ENCODE measurements at places on chromosomes 5 and 9.

- DNase-seq, result no peak
Measured at GRCh38 chr5:104913841-104914281, 1351.3 kb upstream of the NUDT12 start.

GRCh38 chr5:15737871-15738664 lies 238.1 kb downstream of the FBXL7 start:
- no peak for DNase-seq

DNA sequence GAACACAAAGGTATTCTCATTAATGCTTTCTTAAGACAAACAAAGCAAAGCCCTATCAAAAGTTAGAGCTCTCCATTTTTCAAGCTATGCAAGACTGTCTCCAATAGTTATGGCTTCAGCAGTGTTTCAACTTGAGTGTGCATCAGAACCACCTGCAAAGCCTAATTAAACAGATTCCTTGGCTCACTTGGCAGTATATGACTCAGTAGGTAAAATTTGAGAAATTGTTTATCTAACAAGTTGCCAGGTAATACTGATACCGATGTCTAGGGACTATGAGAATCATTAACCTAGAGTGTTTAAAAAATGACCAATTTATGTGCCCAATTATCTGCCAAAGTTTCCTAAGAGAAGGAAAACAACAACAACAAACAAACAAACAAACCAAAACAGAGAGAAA lies 60.3 kb upstream of the PARP8 start:
- DNase-seq, result no peak

GRCh38 chr5:42228279-42228678 lies 195.0 kb upstream of the GHR start:
- no peak for DNase-seq

DNA sequence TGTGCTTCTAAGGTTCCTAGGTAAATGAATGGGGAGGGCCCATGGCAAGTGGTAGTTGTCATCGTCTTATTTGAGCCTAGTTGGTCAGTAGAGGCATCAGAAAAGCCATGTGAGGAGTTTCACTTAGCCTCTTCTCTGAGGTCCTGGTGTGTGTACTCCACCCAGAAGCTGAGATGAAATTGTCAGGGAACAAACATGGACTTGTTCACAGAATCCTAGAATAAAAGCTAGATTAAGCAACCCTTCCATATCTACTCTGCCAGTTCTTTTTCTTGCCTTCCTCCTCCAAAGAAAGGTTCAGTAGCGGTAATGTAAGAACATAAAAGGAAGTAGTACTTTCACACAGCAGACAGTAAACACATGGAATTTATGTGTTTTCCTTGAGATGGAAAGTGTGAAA lies 70.4 kb downstream of the ARHGAP26 start:
- no peak for DNase-seq

- DNase-seq, result no peak
Measured at GRCh38 chr9:130271473-130271872, 5.9 kb downstream of the HMCN2 start.

GRCh38 chr5:42812620-42813019 lies 928 bp upstream of the SELENOP start:
- DNase-seq, result no peak

- no peak for DNase-seq
Measured at GRCh38 chr5:37739817-37740261, 100.0 kb downstream of the GDNF start.

DNA sequence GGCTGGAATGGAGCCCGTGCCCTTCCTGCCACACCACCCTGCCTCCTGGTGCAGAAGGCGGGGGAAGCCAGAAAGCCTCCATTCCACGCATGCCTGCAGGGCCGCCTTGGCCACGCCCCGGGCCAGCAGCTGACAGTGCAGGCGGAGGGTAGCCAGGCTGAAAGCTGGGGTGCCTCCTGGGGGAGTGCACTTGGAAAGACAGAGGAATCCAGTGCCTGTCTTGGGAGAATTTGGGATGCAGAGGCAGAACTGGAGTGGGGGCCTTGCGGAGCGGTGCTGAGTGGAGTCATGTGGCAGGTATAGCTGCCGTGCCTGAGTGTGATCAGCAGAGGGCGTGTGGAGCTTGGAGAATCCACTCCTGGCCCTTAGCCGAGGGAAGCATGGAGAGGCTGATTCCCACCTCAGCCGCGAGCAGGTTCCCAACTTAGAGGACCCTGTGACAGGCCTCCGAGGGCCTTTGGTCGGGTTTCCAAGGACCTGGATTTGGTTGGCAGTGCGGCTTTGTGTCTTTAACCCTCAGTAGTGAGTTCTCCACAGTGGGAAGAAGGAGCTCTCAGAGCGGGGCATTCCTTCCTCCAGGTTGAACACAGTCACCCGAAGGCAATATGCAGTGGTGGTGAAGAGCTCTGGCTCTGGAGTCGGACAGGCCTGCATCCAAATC lies 9.1 kb upstream of the URM1 start:
- DNase-seq, result peak; percentile 64

- DNase-seq, result no peak
Measured at GRCh38 chr5:107925200-107925599, 254.5 kb upstream of the EFNA5 start.

DNA sequence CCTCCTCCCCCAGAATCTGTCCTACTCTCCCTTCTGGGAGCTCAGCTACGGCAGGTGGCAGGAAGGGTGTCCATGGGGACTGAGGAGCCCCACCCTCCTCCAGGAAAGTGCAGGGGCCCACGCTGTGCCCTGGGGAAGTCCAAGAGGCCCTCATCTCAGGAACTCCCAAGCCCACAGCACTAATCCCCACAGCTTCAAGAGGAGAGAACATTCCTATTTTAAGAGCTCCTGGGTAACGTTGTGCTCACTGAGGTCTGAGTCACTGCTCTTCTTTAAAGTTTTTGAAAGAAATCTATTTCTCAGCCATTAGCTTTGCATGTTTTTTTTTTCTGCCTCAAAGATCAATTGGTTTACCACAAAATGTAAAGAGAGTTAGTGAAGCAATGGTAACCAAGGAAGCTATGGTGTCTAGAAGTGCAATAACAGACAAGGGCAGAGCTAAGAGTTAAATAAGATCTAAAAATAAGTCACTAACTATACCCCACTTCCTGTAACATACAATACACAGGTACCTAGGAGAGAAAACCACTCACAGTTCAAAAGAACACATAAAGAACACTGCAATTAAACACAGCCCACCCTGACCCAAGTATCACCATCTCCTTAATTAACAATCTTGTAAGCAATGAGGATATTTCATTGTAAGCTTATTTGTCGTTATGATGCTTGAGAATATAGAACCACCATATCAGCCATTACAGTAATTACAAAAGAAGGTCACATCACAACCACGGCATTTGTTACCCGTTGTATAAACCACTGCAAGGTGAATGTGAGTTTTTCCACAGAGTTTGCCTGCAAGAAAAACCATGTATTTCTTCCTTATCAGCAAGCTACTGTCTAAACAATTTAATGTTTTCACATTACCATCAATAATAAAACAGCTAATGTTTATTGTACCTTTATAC lies 382.3 kb upstream of the SLC30A5 start:
- DNase-seq, result no peak

GRCh38 chr5:156178117-156178516 lies 148.8 kb upstream of the SGCD start:
- no peak for DNase-seq

- no peak for DNase-seq
Measured at GRCh38 chr5:96391921-96392320, 41.1 kb downstream of the PCSK1 start.

DNA sequence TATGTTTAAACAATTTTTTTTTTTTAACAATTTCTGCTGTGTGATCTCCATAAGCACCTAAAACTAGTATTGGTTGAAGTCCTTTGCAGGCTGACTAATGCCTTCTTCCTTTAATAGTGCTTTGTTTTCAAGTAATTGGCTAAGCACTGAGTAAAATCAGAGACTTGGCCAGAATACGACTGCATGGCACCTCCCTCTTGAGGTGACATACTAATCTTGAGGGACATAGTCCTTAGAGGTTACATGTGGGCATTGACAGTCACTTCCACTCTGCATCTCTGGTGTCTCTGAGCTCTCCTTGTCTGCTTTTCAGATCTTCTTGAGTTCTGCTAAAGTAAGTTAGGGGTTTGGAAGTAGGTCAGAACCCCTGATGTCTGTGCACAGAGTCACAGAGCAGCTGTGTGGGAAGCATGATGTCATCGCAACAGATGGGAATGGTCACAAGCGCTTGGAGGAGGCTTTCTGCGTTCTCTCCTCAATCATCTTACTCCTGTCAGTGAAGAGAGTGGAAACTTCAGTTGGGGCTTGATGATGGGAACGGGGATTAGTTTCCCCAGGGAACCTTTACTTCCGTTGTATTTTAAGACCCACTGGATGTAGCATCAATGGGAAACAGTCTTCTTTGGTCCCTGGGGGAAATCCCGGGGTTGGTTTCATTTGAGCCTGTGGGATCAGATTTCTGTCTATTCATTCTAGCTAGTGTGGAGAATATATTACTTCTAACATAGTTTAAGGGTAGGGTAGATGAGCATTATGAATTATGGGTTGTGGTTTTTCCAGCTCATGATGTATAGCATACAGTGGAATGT lies 136.9 kb downstream of the ARHGAP26 start:
- no peak for DNase-seq

DNA sequence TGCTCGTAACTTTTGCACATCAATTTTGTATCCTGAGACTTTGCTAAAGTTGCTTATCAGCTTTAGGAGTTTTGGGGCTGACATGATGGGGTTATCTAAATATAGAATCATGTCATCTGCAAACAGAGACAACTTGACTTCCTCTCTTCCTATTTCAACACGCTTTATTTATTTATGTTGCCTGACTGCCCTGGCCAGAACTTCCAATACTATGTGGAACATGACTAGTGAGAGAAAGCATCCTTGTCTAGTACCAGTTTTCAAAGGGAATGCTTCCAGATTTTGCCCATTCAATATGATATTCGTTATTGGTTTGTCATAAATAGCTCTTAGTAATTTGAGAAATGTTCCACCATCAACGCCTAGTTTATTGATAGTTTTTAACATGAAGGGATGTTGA lies 65.4 kb upstream of the CDH12 start:
- DNase-seq, result no peak

DNA sequence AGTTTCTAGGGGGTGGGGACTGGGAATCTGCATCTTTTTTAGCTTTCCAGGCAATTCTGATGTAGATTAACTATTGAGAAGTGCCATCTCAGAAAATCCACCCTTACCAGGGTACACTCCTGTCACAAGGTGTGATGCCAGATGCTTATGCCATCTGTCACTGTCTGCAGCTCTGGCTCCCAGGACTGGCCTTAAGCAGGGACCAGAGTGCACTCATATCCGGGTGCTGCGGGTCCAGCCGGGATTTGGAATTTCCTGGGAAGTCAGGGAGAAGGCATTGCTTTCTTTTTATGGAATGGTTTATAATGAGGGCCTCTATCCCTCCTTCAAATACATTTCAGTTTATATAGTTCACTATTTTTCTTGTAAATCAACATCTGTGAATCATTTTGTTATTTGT lies 92.6 kb downstream of the TMEM174 start:
- DNase-seq, result no peak

GRCh38 chr5:78527925-78528324 lies 120.6 kb downstream of the LHFPL2 start:
- no peak for DNase-seq

GRCh38 chr5:113201715-113202114 lies 225.1 kb downstream of the DCP2 start:
- DNase-seq, result no peak

GRCh38 chr5:38168029-38168428 lies 90.3 kb upstream of the EGFLAM start:
- DNase-seq, result no peak

DNA sequence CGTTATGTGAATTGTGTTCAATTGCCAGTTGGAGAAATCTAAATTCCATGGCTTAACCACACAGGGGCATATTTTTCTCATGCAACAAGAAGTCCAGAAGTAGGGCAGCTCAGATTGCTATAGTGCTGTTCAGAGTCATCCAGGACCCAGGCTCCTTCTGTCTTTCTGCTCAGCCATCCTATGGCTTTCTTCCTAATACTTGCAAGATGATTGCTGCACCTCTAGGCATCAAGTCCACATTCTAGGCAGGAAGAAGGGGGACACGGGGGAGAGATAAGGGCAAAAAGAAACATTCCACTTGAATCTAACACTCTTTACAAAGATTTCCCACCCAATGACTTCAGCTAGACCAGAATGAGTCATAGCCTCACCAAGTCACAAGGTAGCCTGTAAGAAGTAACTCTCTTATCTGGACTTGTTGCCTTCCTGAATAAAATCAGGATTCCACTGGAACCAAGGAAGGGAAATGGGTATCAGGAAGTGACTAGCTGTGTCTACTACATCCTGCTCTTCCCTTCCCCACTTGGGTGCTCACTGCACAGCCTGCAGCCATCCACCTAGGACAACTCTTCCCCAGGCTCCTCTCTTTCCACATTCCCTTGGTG lies 5.3 kb downstream of the ERAP2 start:
- DNase-seq, result no peak

- DNase-seq, result no peak
Measured at GRCh38 chr9:13428766-13429165, 149.3 kb upstream of the MPDZ start.

- DNase-seq, result no peak
Measured at GRCh38 chr9:6443661-6444060, 30.7 kb downstream of the UHRF2 start.

GRCh38 chr5:147208134-147208533 lies 26.7 kb upstream of the STK32A start:
- DNase-seq, result no peak

GRCh38 chr5:83509540-83509939 lies 38.0 kb downstream of the VCAN start:
- no peak for DNase-seq

DNA sequence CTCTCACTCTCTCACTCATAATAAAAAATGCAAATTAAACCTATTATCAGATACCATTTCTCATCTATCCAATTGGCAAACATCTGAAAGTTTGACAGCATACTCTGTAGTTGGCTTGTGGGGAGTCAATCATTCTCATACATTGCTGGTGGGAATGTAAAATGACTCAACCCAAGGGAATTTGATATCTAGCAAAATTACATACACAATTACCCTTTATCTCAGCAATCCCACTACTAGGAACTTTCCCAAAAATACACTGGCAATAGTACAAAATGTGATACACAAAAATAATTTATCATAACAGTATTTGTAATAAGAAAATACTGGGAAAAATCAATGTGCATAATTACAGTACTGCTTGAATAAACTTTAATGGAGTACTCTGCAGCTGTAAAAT lies 731.3 kb downstream of the DTWD2 start:
- DNase-seq, result no peak

DNA sequence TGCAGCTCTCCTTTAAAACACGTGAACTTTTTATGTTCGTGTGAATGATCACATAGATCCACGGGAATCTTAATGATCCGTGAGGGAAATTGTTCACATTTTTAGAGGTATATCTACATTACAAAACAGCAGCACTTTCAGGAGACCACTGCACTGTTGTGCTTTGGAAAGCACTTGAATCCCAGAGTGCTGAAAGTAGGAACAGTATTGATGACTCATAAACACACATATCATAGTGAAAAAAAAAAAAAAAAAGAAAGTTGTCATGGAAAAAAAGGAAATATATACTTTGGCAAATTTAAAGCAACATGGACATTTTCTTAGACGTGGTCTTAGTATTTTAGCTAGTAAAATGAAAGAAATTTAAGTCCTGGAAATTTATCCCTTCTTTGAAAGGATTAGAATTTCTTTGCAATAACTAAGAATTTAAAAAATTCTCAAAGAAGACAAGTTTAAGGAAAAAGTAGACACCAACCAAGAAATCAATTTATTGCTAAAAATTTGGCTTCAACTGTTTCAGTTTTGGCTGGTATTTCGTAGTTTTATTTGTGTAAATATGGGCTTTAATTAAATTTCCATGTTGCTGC lies 55.4 kb downstream of the ADGRV1 start:
- DNase-seq, result no peak

All from activated CD4-positive, alpha-beta T cell treated with anti-CD3 and anti-CD28 coated beads for 4 hours (primary cell).